ENCODE measurements at places on chromosomes 12 and 14.

DNA sequence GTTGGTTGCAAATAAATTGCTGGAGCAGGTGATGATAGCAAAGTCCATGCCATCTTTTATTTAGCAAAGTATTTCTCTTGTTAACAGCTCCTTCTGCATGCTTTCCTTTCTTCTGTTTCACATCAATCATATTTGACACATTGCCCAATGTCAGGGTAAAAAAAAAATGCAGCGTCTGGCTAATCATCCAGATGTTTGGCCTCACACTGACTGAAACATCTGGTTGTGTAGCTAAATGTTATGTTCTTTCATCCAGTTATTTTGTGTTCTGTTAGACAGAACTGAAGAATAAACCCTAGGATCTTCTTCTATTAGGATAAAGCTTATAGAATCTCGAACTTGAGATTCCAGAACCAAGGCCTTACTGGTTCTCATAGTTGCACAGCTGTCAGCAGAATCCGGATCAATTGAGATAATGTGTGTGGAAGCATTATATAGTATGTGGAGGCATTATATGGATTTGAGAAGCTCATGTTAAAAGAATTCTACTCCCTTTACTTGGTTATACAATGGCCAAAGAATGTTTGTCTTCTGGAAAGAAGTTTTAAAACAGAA, 859.2 kb downstream of the DIO2 start:
- no peak for DNase-seq

DNA sequence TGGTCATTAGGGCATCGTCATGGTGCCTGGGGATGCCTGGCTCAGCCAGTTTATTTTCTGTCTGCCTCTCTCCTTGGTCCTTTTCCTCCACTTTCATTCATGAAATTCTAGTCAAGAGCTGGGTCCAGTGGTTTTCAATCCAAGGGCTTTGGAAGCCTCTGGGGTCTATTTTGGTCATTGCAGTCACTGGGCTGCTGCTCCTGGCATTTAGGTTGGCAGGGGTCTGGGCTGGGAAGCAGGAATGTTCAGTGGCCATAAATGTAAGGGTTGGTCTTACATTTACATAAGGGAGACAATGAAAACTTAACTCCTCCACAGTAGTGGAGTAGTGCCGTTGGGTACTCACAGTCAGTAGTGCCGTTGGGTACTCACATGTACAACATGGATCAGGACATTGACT, 48.1 kb downstream of the PTPN11 start:
- no peak for DNase-seq

- DNase-seq, result no peak
Measured at GRCh38 chr12:29640589-29641345, 143.0 kb downstream of the TMTC1 start.

GRCh38 chr12:2925322-2925995, 33.7 kb upstream of the TEAD4 start:
- DNase-seq, result no peak

DNA sequence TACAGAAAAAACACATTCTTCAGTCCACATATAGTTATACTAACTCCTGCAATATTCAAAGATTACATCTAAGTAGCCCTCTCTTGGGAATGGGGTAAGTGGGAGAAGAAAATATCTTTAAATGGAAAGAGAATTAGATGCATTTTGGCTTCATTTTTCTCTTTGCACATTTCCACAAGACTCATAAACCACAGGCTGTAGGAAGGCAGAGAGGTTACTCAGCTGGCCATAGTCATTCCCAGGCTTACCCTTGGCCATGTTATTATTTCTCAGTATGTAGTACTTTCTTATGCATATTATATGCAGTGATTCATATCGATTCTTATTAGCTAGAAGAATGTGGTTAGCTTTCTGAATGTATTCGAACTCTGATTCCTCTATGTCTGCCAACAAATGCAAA, 92.2 kb downstream of the PTPRR start:
- no peak for DNase-seq

GRCh38 chr12:95323212-95323611, 105.6 kb downstream of the VEZT start:
- DNase-seq, result no peak

GRCh38 chr12:131849700-131850553, 21.7 kb downstream of the MMP17 start:
- DNase-seq, result no peak

GRCh38 chr12:84955298-84955697, 42.7 kb upstream of the SLC6A15 start:
- DNase-seq, result no peak

DNA sequence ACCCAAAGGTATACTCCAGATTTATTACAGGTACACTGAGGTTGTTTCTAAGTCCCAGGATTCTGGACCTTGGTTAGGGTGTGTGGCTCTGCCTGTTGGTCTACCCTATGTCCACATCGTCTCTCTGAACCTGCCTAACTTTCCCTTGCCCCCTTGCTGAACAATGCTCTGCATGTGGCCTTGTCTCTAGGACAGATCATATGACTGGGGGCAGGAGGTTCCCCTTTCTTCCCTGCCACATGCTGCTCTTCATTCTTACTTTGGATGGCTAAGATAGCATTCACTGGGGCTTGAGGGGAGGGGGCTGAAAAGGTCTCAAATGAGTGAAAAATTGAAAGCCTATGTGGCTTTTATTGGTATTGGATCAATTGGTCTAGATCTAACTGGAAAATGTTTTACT, 49.2 kb downstream of the MBIP start:
- no peak for DNase-seq

GRCh38 chr12:11040162-11040561, 9.0 kb upstream of the TAS2R31 start:
- no peak for DNase-seq

- DNase-seq, result peak; percentile 91
Measured at GRCh38 chr12:127655691-127656090, 611.3 kb upstream of the TMEM132C start.

DNA sequence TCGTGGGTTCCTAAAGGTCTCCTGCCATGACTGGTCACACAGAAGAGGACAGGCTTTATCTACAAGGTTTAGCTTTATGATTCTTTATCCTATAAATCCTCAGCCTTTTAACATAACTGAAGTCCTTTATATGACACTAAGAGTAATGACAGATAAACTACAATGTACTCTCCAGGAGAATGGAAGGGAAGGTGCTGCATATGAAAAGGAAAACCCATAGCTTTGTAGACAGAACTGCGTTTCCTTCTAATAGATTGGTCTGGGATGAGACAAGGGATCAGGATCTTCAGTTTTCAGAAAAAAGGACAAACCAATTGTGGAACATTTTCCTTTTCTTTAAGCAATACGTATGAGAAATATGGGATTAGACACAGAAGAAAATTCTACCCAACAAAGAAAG, 201.1 kb upstream of the NPAS3 start:
- DNase-seq, result no peak

GRCh38 chr14:96582995-96583394, 80.8 kb downstream of the PAPOLA start:
- DNase-seq, result no peak

- no peak for DNase-seq
Measured at GRCh38 chr12:638953-639557, 24.2 kb downstream of the NINJ2 start.

DNA sequence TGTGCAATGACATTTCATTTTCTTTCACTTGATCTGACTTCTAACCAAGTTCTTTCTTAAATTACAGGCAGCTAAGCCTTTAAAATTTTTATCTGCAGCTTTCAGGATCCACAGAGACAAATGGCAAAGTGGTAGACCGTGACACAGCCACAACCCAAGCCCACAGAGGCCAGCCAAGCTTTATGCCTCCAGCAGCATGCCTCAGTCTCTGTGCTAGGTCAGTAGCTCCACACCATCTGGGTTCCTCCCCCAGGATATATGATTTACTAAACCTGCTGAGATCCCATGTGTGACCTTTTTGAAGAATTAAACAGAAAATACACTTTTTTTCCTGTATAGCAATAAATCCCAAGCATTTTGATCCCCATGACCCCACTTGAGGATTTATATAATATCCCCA, 290.4 kb upstream of the CAND1 start:
- DNase-seq, result no peak

DNA sequence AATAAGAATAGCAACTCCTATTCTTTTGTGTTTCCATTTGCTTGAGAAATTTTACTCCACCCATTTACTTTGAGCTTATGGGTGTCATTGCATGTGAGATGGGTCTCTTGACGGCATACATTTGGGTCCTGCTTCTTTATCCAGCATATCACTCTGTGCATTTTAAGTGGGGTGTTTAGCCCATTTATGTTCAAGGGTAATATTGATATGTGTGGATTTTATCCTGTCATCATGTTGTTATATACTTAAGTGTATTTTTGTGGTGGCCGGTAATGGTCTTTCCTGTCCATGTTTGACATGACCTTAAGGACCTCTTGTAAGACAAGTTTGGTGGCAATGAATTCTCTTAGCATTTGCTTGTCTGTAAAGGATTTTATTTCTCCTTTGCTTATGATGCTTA, 100.1 kb downstream of the ATP23 start:
- DNase-seq, result no peak

DNA sequence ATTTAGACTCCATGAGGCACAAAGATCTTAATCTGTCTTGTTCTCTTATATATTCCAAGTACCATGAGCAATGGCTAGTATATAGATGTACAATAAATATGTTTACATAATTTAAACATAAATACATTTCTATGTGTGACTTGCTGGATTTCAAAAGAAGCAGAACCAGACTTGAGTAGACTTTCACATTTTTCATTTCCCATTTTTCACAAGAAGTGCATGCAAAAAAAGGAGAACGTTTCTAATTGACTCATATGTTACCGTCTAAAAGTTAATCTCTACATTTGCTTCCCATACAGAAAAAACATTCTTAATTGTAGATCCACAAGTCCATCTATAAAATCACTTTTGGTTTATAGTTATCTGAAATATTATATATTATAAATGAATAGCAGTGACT, 256.5 kb upstream of the USP15 start:
- no peak for DNase-seq

GRCh38 chr14:31560759-31561154, 447 bp upstream of the NUBPL start:
- no peak for DNase-seq

DNA sequence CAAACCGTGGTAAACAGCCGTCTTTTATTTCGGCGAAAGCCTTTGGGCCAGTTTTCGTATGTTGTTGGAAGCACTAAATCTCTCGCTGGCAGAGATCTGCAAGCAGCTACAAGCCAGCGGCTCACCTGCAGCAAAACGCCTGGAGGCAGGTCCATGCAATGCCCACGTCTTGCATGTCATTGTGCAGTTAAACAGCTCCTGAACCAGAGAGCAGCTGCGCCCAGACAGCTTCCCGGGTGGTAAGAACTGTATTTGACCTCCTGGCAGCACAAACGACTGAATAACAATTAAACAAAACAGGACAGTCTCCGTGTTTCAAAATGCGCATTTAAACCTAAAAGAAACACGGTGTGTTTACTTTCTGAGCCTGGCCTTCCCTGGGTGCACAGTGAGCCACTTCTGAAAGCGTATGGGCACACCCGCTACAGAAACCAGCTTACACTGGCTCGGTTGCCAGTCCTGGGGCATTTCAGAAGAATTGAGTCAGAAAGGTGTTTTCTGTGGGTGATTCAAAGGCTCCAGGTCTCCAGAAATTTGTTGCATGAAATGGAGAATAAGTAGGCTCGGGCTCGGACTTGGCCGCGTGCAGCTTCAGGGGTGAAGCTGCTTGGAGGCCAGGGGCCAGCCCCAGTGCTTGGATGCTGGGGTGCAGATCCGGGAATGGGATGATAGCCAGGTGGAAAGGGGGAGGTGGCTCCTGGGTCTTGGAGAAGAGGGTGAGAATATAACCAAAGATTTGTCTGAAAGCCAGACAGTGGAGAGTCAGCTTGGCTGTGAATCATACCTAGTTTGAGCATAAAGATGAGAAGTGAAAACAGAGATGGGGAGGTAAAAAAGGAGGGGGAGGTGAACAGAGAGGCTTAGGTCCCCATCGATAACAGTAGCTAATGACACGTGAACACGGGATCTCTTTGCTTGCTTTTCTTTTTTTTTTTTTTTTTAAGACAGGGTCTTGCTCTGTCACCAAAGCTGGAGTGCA, 24.9 kb upstream of the FZD10 start:
- no peak for DNase-seq

DNA sequence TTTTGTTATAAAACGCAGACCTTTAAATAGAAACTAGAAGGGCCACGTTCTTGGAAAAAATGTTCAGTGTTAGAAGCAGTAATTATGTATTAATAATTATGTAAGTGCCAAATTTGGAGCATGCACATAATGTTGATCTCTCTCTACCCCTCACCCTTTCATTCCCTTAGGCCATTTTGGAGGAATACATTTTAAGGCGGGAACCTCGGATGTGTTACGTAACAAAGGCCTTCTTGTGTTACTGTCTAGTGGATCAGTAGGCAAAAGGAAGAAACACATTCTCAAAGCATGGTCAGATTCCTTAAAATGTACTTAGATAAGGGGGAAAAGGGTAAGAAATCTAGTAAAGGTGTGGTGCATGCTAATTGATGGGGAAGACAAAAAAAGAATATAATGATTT, 52.7 kb downstream of the RASSF3 start:
- no peak for DNase-seq

DNA sequence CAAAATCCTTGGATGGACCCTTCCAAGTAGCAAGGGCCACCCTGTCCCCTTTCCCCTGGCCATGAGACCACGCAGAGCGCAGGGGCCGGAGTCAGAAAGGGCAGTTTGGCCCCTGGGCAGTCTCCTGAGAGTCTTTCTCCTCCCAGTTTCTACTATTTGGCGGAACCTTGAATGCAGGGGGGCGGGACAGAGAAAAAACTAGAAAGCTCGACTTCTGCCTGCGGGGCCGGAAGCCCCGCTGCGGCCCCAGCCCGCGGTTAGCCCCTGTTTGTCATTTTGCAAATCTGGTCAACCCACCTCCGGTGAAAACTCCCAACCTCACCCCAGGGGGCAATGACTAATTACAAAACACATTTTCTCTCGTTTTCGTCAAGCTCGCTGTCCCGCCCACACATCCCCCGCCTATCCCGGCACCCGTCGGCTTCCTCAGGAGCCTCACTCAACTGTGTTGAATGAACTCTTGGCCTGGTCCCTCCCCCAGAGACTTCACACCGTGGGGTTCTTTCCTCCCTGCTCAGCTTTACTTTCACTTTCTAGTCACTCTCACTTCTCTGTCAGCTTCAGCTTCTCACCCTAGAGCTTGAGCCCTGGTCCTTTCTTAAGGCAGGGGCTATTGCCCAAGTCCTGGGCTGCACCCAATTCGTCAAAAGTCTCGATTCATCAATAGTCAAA, 66.7 kb downstream of the IRF2BPL start:
- peak; percentile 84 for DNase-seq

GRCh38 chr14:91373591-91374254, 43.9 kb downstream of the CCDC88C start:
- DNase-seq, result no peak

DNA sequence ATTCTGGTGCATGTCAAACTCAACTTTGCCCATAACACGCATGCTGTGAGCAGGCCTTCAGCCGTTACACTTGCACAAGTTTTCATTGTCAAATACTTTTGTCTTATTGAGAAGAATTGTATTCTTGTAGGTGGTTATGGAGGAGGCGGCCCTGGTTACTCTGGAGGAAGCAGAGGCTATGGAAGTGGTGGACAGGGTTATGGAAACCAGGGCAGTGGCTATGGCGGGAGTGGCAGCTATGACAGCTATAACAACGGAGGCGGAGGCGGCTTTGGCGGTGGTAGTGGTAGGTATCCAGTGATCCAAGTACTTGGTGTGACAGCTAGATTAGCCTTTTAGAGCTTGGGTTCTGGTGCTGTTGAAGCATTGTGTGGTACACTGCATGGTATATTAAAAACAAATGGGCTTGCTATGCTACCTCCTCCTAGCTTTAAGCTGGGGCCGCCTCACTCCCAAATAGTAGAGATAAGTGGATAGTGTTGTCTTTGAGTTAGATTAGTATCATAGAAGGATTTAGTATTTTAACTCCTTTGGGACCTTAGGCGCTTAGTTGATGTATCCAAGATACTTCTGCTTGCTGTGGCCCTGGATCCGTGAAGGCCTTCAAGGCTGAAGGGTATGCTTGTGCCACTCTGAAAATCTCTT, 2.5 kb downstream of the HNRNPA1 start:
- DNase-seq, result no peak

Data from AG09309 (cell line).